Stimulated activated CD8-positive, alpha-beta memory T cell treated with anti-CD3 and anti-CD28 coated beads, Interleukin-15, amount 100 ng/mL, for 24 hours (primary cell): ENCODE measurements at places on chromosomes 2 and 18.

DNA sequence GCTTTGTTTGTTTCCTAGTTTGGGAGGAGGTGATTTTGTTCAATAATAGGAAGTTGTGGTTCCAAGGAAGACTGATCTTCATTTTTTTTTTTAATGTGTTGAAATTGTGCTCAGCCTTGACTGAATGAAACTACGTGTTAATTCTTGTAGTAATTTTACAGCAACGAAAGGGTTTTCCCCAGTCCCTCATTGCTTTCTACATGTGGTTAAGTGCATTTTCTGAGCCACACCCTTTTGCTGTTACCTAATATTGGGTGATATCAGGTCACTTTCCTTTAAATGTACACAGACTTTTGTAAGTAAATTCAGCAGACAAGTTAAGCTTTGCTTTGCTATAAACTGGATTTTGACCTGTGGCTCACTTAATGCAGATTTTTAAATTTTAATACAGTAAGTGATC, 73.6 kb downstream of the OTX1 start:
- no peak for DNase-seq

DNA sequence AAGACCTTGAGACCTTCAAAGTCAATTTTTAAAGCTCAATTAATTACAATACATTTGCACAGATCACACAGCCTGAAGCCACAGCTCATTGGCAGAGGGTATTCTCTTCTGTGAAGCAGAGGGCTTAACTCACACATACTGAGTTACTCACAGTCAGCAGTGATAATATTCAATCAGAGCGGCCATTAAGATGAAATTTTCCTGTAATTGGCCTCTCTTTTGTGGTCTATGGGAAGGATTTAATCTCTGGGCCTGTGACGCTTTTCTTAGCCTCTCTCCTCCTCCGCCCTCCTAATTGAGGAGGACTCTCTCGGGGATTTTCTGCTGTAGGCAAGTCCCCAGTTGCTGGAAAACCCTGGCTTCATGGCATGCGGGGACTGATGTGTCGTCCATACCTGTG, 12.3 kb upstream of the LDLRAD4 start:
- no peak for DNase-seq

DNA sequence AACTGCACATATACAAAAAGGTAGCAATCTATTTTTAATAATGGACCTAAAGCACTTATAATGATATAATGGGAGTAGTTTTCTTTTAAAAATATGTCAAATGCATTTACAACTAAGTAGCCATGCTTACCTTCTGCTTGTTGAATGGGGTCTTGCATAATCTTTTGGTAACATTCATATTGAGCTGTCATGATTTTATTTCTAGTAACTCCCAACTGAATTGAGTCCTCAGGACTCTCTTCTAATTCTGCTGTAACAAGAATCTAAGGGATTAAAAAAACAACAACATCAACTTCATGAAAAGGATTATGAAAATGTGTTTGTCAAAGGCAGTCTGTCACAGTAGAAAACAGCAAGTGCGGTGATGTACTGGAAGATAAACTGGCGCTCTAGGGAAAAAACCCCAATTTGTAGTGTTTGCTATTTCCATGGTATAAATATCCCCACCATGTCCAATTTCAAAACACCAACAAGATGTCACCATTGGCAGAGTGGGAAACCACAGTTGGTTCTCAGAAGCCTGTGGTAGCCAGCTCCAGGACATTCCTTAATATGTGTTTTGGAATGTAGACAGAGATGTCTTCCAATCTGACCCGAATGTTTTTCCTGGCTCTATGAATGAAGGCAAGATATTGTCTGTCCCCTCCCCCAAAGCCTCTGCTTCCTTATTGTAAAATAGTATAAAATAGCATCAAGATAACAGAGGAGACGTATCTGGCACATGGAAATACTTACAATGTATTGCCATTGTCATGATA, 64.8 kb downstream of the CALCRL start:
- no peak for DNase-seq

- DNase-seq: no peak
These were observed 47.5 kb downstream of the GAREM1 start for GRCh38 chr18:32422978-32423740.

DNA sequence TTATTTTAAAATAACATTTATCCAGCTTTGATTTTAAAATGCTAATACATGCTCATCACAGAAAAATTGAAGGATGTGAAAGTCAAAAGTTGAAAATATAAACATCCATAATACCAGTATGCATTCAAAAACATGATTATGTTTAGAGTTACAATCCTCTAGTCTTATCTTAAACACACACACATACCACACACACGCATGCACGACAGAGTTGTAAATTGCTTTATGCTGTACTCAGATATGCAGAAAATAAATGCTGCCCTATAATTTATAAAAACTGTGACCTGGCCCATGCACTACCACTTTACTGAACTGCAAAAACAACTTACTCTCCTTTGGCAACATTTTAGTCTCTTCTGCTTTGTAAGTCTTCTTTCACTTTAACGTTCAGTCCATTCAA, 793.0 kb upstream of the FANCL start:
- no peak for DNase-seq

GRCh38 chr2:207356567-207356966, 173.2 kb upstream of the CREB1 start:
- DNase-seq: no peak

DNA sequence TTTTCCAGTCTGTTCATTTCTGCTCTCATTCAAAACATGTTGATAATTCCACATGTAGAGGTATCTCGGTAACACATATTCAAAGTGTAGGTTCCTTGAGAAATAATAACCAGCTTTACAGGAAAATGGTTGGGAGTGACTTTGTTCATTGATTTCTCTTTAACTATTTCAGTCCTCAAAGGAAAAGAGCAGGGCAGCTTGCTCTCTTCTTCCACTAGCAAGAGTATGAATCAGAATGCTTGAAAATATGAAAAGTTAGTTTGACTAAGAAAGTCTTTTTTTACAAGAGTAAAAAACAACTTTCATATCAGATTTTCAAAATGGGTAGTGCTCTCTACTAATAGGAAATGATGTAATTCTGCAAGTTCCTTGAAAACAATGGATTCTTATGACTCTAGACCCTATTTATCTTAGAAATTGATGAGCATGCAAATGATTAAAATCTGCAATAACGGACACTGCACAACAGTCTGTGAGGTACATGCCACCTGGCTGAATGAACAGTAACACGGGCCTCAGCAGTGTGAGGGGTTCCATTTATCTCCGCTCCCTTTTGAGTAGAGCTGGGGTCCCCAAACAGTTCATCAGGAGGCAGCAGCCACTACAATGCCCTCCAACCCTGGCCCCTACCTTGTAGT, 65.6 kb downstream of the IRS1 start:
- DNase-seq: no peak

GRCh38 chr18:49141491-49141890, 190.7 kb upstream of the SMAD7 start:
- DNase-seq: no peak

DNA sequence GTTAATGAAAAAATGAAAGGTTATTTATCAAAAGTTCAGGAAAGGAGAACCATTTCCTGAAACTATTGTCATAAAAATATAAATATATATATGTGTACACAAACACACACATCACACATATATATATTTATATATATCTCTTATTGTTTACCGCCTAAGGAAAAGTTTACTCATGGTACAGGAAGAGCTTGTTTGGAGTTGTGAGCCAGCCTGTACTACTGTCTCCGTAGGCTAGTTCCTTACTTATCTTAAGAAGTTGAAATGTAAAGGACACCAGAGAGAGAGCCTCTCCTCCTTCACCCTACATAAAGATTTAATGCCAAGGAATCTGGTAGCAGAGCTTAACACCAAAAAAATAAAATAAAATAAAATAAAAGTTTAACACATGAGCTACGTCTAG, 19.6 kb downstream of the DSC1 start:
- no peak for DNase-seq

GRCh38 chr18:36493349-36494159, 196.0 kb downstream of the FHOD3 start:
- no peak for DNase-seq

DNA sequence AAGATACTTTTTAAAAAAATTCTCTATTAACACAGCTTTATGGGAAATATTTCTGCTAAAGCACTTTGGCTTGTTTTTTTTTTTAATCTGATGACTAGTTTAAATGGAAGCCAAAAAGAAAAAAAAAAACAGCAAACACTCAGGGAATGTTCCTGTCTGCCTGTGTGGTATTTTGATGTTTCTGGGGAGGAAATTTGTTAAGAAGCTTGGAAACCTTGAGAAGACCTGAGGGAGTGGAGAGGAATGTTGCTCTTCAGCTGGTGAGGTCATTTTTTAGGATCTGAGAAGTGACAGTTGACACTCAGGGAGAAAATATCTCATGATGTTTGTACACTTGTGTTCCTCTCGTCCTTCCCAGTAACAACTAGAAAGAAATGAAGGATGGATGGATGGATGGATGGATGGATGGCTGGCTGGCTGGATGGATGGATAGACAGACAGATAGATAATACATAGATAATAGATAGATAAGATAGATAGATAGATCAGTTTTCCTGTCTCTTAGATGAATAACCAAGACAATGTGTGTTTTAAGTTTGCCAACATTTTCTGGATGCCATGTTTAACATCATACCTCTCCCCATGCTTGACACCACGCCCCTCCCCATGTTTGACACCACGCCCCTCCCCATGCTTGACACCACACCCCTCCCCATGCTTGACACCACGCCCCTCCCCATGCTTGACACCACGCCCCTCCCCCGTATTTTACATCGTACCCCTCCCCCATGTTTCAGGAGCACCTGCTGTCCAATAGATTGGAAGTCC, 84.8 kb downstream of the CTIF start:
- no peak for DNase-seq

GRCh38 chr2:157169889-157170288, 87.6 kb upstream of the GALNT5 start:
- no peak for DNase-seq

DNA sequence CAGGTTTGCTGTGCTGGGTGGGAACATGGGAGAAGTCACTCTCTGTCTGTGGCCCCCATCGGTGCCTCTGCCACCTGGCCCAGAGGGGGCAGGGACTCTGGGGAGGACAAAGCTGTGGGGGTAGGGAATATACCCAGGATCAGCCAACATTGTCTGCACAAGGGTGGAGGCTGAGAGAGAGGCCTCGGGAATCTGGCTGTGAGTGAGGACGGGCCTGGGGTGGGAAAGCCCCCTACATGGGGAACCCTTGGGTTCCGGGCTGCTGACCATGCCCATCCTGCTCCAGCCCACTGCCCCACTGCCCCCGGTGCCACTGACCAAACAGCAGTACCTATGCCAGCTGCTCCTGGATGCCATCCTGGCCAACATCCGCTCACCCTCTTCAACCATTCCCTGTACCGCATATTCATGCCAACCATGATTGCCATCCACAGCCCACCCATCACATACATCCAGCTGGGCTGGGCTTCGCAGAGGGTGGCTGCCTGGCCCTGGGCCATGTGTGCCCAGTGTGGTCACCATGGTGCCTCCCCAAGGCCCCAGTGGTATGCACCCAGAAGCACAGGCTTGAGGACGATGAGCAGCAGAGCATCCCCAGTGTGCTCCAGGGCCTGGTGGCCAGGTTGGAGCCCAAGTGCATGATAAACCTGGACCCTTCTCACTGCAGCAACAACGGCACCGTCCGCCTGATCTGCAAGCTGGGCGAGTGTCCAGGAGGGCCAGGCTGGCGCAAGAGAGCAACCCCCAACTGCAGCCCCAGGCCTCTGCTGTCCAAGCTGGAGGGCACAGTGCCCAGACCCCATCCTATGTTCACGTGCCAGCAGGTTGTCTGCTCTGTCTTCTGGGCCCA, 6.9 kb upstream of the POTEF start:
- no peak for DNase-seq

GRCh38 chr18:57211776-57212175, 64.9 kb downstream of the BOD1L2 start:
- DNase-seq: no peak

GRCh38 chr2:127646487-127647241, 711 bp downstream of the GPR17 start:
- no peak for DNase-seq

GRCh38 chr2:112340475-112341267, 65.3 kb downstream of the ZC3H6 start:
- DNase-seq: no peak

DNA sequence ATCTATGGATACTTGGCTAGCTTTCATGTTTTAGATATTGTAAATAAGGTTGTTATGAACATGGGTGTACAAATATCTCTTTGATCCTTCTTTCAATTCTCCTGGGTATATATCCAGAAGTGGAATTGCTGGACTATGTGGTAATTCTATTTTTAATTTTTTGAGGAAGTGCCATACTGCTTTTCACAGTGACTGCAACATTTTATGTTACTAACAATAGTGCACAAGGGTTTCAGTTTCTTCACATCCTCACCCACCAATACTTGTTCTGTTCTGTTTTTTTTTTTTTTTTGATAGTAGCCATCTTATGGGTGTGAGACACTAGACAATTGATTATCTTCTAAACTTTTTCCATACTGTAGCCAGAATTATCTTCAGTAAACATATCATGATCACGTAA, 17.3 kb upstream of the NEUROD1 start:
- no peak for DNase-seq

DNA sequence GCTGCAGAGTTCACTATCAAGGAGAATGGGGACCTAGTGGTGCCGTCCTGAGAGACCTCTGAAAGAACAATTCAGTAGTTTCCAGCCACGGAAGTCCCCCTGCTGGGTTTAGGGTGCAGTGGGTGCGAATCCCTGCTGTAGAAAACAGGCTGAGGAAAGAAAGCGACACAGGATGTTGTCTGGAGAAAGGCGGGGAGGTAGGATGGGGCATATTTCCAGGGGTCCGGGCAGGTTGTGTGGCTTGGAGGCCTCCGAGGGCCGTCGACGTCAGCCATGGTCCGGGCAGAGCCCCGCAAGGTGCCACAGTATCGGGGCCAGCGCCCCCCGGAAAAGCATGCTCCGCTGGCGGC, 807 bp upstream of the CREB1 start:
- peak; percentile 39 for DNase-seq

- DNase-seq: no peak
These were observed 369 bp downstream of the CDK5R2 start for GRCh38 chr2:218959761-218960308.

DNA sequence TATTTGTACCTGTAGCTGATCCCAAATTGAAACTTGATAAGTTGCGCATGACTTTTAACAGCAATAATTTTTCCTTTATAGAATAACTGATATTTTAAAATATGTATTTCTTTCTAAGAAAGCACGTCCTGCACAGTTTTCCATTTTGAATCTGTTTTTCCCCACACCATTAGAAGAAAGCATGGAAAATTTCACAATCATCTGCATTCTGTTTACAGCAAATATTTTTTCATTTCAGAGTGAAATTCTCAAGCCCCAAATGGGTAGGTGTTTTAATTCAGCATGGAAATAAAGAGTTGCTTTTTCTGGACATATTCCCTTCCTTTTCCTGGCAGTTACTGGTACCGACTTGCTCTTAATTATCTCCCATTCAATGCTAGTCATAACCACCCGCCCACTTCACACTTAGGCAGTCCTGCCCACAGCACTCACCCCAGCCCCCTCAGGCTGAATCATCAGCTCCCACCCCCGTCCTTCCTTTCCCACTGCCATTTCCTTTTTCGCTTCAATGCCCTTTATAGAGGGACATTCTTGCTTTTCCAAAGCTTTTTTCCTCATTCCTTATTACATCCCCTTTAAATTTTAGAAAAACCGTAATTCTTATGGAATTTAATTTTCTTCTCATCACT, 89.2 kb upstream of the GLS start:
- no peak for DNase-seq

- DNase-seq: no peak
These were observed 377.4 kb upstream of the CRIM1 start for GRCh38 chr2:35978218-35978617.

GRCh38 chr2:206642075-206643025, at the start of gene FAM237A:
FAM237A (plus strand) TSS chr2:206642487; CDS start chr2:206644237, 1,750 bp downstream.
- DNase-seq: no peak
